ENCODE measurements at places on chromosomes 6 and 20.
A peak's percentile ranks its signal among the peaks of the same experiment; 100 is the strongest.

DNA sequence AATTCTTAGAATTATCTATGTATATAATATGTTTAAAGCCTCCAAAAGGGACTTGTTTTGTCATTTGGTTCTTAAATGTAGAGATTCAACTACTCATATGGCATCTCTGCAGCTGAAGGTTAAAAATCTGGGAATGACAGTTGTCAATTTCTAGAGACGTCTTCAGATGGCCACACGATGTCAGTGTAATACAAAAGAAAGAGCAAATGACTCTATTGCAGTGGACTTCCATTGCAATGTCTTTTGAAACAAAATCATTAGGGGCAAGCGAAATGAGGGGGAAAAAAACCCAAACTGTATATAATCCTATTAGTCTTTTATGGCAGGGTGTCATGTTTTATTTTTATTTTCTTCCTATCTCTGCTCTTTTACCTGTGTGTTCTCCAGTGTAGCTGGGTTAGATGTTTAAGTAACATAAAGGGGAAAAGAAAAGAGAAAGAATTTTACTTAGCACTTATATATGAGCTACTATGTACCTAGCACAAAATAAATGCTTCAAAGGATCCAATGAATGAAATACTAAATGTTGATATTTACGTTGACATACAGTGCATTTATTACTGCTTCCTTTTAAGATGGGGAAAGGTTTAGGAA, 26.2 kb downstream of the CCN2 start:
- H3K36me3 ChIP-seq = no peaks in the 10 kb centered on the region
- H3K27me3 ChIP-seq = no peaks in the 10 kb centered on the region
- no peak overlapping the region for H3K27ac ChIP-seq
- H3K4me3 ChIP-seq = no peak overlapping the region

DNA sequence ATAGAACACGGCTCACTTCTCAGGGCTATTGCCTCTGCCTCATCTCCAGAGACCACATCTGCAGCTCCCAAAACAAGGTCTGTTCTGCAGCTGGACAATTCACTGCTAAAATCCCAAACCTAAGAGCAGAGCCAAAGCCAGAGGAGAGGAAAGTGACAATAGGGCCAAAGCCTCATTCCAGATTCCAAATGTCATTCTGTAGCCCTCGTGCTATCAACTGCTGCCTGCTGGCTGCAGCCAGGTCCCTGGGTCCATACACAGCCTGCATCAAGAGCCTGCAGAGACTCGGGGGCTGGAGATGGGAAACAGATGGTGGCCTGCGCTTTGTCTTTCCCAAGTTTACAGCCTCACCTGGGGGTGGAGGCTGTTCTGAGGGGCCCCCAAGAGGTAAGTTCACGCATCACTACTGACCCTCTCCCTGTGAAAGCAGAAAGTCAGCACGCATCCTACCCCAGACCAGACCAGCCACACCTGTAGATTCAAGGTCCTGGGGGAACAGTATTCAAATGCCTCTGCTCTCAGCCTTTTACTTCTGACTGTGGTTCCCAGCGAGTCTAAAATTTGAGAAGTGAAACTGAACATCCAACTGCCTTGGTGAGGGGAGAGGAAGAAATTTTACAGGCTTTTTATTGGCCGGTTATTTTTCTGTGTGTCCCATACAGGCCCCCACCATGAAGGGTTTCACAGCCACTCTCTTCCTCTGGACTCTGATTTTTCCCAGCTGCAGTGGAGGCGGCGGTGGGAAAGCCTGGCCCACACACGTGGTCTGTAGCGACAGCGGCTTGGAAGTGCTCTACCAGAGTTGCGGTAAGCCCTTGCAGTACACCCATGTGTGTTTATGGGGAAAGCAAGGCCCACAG, at the start of gene LY86:
LY86 (plus strand) TSS at position 657 of the 860 bp plus-strand sequence; CDS start at position 672, 15 bp downstream.
- H3K4me3 ChIP-seq = no peak within 1 kb of the TSS
- no peaks in the 10 kb centered on the region for H3K4me1 ChIP-seq
- no peaks in the 10 kb centered on the region for H3K27me3 ChIP-seq
- H3K27ac ChIP-seq = no peak within 1 kb of the TSS

DNA sequence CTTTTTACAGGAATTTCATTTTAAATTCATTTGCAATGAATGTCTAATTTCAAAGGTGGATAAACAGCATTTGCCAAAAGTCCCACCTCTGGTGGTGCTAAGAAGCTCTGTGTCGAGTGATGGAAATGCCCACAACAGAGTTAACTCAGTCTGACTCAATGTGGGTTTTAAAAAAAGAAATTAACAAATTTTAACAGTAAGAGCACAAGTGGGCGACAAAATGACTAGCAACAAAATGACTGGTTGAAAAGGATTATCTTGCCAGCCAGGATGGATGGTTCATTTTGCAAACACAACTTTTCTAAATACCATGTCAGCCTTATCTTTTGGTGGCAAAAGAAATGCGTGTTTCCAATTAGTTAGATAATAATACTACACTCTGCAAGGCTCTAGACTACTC, 14.3 kb upstream of the TAGAP start:
- no peak overlapping the region for H3K27ac ChIP-seq
- H3K4me3 ChIP-seq = no peak overlapping the region
- H3K4me1 ChIP-seq = no peaks in the 10 kb centered on the region
- H3K27me3 ChIP-seq = peaks cover 80% of the 10 kb centered on the region
- DNase-seq = no peak
- H3K36me3 ChIP-seq = no peaks in the 10 kb centered on the region

GRCh38 chr6:156700440-156701057, 76.6 kb upstream of the ARID1B start:
- H3K4me1 ChIP-seq = peaks cover 4% of the 10 kb centered on the region
- no peaks in the 10 kb centered on the region for H3K36me3 ChIP-seq
- no peak for DNase-seq
- no peaks in the 10 kb centered on the region for H3K27me3 ChIP-seq

DNA sequence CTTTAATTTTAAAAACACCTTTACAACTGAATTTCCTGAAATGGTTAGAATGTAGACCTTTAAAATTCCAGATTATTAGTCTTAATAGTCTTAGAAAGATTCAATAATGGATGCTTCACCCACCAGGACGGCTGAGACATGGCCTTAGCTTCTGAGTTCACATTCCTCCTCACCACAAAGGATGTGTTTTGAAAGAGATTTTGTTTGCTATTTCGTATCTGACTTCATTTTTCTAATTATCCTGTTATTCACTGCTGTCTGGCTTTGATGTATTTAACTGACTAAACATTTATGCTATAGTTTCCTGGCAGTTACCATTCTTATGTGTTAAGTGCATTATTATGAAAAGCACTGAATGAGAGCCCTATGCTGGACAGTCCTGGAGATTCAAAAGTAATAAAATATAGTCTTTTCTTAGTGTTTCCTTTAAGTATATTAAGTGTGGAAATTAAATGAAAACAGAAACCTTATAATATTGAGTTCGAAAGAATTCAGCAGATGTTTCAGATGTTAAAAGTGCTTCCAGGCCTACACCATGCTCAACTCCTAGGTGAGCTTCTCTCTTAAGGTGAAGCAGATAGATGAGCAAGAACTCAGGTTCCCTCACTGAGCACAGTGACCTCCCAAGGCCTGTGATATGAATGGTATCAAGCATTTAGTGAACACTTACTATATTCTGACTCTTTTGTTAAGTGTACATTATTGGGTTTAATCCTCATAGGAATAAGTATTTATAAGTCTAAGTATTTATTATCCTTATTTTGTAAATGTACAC, 40.3 kb downstream of the MAP3K4 start:
- H3K27me3 ChIP-seq = no peaks in the 10 kb centered on the region
- peaks cover 4% of the 10 kb centered on the region for H3K36me3 ChIP-seq
- peak; percentile 85 for DNase-seq
- peaks cover 62% of the 10 kb centered on the region for H3K4me1 ChIP-seq
- peak overlapping the region; percentile 93 for H3K27ac ChIP-seq

DNA sequence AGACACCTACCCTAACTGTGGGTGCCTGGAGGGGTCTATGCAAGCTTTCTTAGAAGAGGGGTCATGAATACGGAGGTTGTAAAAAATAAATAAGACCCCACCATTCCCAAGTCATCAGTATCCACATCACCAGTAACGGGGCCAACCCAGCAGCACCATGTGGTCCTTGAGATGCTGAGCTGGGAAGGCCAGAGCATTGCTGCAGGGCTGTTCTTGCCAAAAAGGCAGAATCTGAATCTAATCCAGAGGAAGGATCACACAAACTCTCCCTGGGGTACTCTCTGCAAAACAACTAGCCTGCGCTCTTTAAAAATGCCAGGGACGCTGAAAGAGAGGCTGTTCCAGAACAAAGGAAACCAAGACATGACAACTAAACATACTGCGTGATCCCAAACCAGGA, 43.2 kb downstream of the SSR1 start:
- H3K4me3 ChIP-seq = no peak overlapping the region
- peaks cover 8% of the 10 kb centered on the region for H3K4me1 ChIP-seq
- no peak for DNase-seq
- H3K27me3 ChIP-seq = no peaks in the 10 kb centered on the region

DNA sequence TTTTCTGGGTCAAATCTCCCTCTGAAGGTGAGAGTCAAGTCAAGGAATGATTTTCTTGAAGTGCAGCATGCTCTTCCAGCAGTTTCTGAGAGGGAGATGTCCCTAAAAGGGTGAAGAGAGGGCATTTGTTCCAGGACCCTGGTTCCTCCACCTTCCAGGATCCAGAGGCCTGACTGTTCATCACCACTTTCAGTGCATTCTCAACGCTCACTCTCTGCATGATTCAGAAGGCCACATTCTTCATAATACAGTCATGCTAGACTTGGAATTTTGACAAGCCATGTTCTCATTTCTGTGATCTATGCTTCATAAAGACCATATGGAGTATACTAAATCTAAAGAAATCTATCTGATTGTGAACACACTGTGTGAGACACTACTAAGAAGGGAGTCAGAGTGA, 85.1 kb downstream of the PDE7B start:
- H3K4me1 ChIP-seq = peaks cover 31% of the 10 kb centered on the region
- DNase-seq = peak; percentile 97
- H3K36me3 ChIP-seq = no peaks in the 10 kb centered on the region
- H3K27ac ChIP-seq = peak overlapping the region; percentile 98
- peak overlapping the region; percentile 25 for H3K4me3 ChIP-seq

GRCh38 chr6:134520181-134521115, 202.5 kb upstream of the SGK1 start:
- H3K27ac ChIP-seq = 0 out of 2 replicates have a peak overlapping the region, but pooled peaks have one; percentile 7
- peaks cover 28% of the 10 kb centered on the region for H3K4me1 ChIP-seq
- H3K4me3 ChIP-seq = peak overlapping the region; percentile 50
- H3K36me3 ChIP-seq = no peaks in the 10 kb centered on the region
- no peaks in the 10 kb centered on the region for H3K27me3 ChIP-seq

- H3K27ac ChIP-seq = no peak overlapping the region
- H3K4me3 ChIP-seq = no peak overlapping the region
- peaks cover 38% of the 10 kb centered on the region for H3K27me3 ChIP-seq
- DNase-seq = no peak
These were observed 35.6 kb downstream of the SLC52A3 start for GRCh38 chr20:732727-733126.
